Activated T-cell treated with anti-CD3 and anti-CD28 coated beads, Interleukin-2, amount 50 U/mL, for 4 hours (primary cell): ENCODE measurements at places on chromosomes 13 and 19. TPM values are rescaled to one million over a fixed set of nuclear protein-coding genes. Genes with fewer than 3 reads are reported as not detected.

The ANO8 gene
- total RNA-seq: 2.9 TPM

The MRPL34 gene
- total RNA-seq: 137 TPM

DNA sequence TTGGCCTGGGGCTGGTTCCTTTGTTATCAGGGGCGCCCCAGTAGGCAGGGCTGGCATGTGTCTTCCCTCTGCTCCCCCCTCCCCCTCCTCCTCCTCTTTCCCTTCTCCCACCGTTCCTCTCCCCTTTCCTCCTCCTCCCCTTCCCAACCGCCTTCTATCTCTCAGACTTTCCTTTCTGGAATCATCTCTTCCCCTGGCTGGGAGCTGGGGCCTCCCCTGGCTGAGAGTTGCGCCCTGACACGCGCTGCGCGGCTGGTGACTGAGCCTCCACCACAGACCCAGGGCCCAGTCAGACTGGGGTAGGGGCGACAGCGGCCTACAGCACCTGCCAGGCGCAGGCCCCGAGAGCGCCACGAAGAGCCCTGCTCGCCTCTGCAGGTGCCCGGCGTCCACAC is 2.8 kb downstream of the PNMA8B start:
- no peak for DNase-seq

The ZNF575 gene
- total RNA-seq: 2.0 TPM

DNA sequence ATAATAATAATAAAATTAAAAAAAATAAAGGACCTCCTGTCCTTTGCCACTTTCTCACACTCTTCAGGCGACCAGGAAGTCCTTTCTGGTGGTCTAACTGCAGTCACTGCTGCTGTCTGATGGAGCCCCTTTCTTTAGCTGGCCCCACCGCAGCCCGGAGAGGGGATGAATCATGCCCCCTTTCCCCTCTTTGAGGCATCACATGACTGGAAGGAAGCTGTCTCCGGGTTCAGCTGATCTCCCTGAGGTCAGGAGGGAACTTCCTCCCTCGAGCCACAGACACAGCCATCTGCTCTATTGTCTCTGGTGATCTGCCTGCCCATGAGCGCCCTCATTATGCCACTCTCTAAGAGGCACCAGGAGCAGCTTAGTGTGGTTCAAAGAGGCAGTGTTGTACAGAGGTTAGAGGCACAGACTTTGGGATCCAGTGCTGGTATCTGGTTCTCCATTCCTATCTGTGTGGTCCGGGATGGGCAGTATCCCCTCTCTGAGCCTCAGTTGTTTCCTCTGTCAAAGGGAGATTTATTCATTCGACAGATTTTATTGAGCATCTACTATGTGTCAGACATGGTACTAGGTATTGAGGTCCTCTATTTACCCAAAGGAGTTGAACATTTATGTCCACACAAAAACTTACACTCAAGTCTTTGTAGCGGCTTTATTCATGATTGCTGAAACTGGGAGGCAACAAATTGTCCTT is 30.0 kb downstream of the VAV1 start:
- DNase-seq: peak; percentile 72

The STX10 gene
- total RNA-seq: 64.5 TPM

GRCh38 chr19:31903979-31904378 is 441.4 kb upstream of the ZNF507 start:
- no peak for DNase-seq

GRCh38 chr13:97630725-97631124 is 196.8 kb downstream of the RAP2A start:
- DNase-seq: no peak

- DNase-seq: peak; percentile 28
These were observed 11.9 kb upstream of the ZNF57 start for GRCh38 chr19:2888731-2889224.

GRCh38 chr19:986083-986482 is 1.9 kb downstream of the WDR18 start:
- DNase-seq: no peak

- no peak for DNase-seq
These were observed 21.0 kb downstream of the NFIX start for GRCh38 chr19:13016245-13016627.

The LRRC4B gene
- total RNA-seq: not detected

The LHB gene
- total RNA-seq: not detected

The ZNF99 gene
- total RNA-seq: not detected

- no peak for DNase-seq
These were observed 23.2 kb downstream of the RFX2 start for GRCh38 chr19:6087074-6087571.

The CLPTM1 gene
- total RNA-seq: 103 TPM

DNA sequence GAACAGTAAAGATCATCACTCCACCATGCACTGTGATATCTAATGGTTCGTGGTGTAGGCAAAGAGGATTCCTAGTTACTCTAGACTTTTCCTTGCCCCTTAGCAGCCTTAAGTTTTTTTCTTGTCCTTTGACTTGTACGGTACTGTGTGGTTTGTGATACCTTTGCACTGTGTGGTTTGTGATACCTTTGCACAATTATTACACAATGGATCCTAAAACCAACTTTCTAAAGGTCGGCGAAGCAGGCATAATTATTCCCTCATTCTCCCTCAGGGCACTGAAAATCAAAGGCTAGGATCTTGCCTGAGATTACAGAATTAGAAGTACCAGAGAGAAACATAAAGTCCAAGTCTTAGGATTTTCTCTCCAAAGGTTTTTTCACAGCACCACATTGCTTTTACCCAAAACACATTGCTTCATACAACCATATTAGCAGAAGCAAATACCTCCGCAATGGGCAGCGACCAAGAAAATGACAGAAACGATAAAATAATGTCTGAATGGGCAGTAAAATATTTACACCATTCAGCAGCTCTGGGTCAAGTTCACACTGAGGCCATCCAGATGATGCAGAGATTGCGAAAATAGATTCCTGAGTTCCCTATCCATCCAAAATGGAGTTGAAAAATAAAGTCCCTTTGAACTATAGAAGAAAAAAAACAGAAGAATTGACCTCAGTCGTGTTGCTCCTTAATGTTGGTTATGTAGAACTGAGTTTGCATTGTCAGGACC is 106.4 kb downstream of the FGF14 start:
- DNase-seq: no peak

The GPC6 gene
- 0.03 TPM for total RNA-seq

The CCDC169 gene
- total RNA-seq: not detected

The RFPL4AL1 gene
- not detected for total RNA-seq

- no peak for DNase-seq
These were observed 33.8 kb upstream of the MYO16 start for GRCh38 chr13:108595436-108596274.

GRCh38 chr13:99295488-99296252 is 11.5 kb downstream of the GPR183 start:
- no peak for DNase-seq

DNA sequence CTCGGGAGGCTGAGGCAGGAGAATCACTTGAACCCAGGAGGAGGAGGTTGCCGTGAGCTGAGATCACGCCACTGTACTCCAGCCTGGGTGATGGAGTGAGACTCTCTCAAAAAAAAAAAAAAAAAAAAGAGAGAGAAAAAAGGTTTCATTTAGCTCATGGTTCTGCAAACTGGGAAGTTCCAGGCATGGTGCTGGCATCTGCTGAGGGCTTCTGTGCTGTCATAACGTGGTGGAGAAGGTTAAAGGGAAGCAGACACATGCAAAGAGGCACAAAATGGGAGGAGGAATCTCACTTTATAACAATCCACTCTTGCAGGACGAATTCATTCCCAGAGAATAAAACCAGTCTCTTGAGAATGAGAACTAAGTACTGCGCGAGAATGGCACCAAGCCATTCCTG is 34.9 kb upstream of the SIAH3 start:
- no peak for DNase-seq

- DNase-seq: no peak
These were observed 104.9 kb downstream of the CACNA1A start for GRCh38 chr19:13401388-13401787.

DNA sequence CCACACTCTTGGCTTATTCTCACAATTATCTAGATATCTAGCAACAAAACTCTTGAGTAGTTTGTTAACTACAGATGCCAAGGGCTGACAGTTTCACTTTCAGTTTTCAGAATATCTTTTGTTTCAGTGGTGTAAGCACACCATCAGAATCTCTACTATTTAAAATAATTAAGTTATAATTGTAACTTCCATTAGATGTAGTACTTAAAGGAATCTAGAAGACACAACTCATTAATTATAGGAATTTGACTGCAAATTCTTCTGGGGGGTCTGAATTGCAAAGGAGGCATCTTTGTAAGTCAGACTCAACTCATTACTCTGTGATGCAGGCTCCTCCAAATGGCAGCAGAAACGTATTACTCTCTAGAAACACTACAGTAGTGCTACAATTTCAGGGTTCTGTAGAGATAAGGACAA is 44.9 kb upstream of the USPL1 start:
- DNase-seq: no peak

The FREM2 gene
- total RNA-seq: 0.03 TPM

DNA sequence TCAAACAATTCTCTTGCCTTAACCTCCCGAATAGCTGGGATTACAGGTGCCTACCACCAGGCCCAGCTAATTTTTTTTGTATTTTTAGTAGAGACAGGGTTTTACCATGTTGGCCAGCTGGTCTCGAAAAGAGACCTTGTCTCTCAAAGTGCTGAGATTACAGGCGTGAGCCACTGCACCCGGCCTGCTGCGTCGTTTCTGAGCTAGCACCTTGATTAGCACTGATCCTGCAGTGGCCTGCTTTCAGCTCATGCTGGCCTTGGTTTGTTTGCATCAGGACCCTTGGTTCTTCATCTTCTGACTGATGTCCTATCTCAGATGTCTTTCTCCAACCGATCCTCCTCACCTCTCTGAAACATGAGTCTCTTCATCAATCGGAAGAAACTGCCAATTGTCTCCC is 4.9 kb upstream of the TFDP1 start:
- no peak for DNase-seq

- no peak for DNase-seq
These were observed 73.2 kb upstream of the MCF2L start for GRCh38 chr13:112895521-112896465.

The HSH2D gene
- total RNA-seq: 7.0 TPM

- no peak for DNase-seq
These were observed 194.0 kb downstream of the SHISA2 start for GRCh38 chr13:25857830-25858229.

The CFD gene
- 1.9 TPM for total RNA-seq

DNA sequence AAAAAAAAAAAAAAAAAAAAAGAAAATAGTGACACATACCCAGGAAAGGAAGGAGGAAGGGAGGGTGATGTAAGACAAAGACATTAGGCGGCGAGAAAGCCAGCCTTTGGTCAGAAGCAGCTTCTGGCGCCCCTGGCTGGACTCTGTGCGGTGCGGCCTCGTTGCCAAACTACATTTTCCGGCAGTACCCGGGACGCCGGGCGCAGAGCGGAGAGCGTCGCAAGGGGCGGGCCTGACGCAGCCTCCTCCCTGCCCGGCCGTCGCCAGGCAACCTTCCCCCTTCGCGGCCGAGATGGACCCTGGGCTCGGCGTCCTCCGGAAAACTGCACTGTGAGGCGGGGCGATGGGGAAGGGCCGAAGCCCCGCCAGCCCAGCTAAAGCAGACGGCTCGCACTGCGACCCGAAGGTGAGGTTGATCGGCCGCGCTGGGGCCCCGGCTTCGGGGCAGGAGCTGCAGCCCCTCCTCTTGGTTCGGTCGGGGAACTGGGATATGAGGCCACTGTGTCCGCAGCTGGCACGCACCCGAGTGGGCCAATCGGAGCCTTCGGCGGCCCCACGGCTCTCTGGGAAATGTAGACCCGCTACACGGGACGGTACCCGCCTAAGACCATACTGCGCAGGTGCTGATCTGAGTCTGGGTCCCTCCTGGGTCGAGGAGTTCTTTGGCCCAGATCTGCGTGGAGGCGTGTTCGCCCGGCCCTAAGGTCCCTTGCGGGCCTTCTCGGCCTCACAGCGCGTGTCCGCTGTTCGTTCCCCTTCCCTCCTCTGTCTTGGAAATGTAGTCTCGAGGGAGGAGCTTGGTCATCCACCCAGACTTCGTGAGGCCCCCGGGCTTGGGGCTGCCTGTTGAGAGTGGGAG is 2.3 kb upstream of the MZF1 start:
- DNase-seq: peak; percentile 64

The PINLYP gene
- 2.2 TPM for total RNA-seq

DNA sequence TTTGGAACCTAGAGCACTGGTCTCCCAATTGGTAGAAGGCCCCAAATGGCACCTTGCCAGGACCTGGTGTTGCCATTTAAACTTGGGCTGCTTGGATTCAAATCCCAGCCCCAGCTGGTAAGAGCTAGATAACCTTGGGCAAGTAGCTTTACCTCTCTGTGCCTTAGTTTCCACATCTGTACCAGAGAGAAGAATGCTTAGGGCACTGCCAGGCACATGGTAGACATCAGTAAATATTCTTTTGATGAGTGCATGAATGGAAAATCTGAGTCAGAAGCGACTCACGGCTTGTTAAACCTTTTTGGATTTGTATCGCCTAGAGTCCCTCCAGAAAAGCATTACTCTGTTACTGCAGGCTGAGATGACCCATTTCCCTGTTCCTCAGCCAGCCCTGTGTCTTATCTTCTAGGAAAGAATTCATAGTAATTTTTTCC is 90.9 kb downstream of the SIPA1L3 start:
- DNase-seq: no peak

GRCh38 chr19:3483226-3483628 is at the start of gene SMIM44:
TSS of gene SMIM44 (minus strand) at chr19:3483441. CDS start at chr19:3483403, 38 bp downstream.
- no peak for DNase-seq

GRCh38 chr13:33251131-33251661 is 34.4 kb downstream of the STARD13 start:
- no peak for DNase-seq
